ENCODE measurements at places on chromosomes 11 and 22. TPM values are rescaled to one million over a fixed set of nuclear protein-coding genes. Genes with fewer than 3 reads are reported as not detected.

- no peak for DNase-seq
Measured at GRCh38 chr11:21069909-21070308, 400.5 kb downstream of the NELL1 start.

DNA sequence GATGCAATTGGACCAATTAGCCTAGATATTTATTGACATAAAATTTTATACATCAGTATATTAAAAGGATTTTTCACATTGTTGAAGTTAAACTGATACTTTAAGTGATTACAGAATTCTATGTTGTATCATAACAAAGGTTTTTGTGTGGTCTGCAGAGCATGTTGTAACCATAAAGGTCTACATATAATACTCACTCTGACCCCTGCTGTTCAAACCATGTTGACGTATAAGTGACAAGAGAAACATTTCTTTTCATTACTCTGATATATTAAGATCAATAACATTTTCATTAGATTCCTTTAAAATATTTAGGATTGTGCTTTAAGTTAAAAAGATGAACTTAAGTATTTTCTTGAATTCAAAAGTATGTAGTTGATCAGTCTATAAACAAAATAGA lies 63.9 kb downstream of the GAS2 start:
- peak; percentile 11 for DNase-seq

DNA sequence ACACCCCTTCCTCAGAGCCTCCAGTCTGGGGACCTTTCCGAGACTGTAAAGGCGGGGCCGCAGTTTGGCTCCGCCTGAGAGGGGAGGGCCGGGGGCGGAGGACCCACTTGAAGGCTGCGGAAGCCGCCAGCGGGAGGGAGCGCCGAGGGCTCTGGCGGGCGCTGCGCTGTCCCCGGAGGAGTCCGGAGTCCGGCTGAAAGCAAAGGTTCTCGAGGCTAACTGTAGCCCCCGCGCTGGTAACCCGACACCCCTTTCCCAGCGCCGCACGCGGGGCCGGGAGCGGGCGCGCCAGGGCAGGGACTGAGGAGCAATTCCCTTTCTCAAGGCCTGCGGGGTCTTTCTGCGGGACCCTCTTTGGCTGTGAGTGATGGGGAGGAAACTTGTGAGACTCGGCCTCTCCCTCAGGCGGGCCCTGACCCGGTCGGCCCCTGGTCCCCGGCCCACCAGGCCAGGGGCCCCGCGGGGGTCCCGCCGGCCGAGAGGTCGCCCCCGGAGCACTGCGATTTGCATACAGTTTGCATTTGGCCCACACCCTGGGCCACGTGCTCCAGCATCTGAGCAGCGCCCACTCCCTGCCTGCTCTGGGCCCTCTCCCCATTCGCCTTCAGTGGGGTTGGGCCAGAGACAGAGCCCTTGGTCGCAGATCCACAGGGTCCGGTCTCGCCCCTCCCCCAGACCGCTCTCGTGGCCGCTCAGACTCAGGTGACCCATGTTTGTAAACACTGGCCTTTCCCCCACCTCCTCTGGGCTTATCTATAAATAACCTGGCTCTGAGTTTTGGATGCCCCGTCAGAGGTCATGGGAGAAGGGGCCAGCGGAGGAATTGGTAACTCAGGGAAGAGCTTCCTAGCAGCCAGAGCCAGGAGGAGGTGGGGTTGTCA lies 519 bp upstream of the ART5 start:
- peak; percentile 97 for DNase-seq

OR4X1 gene
- not detected for total RNA-seq

GRCh38 chr22:25002241-25002985 lies 49.9 kb downstream of the KIAA1671 start:
- DNase-seq, result no peak

All from neural progenitor cell (in vitro differentiated cells).